Stimulated activated CD4-positive, alpha-beta T cell treated with anti-CD3 and anti-CD28 coated beads, Interleukin-2, amount 100 ng/mL, for 24 hours (primary cell): ENCODE measurements at places on chromosomes 3 and 15.

GRCh38 chr3:51384055-51384725, 901 bp upstream of the MANF start:
- no peak for DNase-seq

- no peak for DNase-seq
Measured at GRCh38 chr3:145906755-145907154, 254.2 kb downstream of the PLOD2 start.

GRCh38 chr3:10846657-10846975, 30.6 kb downstream of the SLC6A11 start:
- no peak for DNase-seq

- DNase-seq, result no peak
Measured at GRCh38 chr3:59774000-59774399, 724.2 kb upstream of the CFAP20DC start.

DNA sequence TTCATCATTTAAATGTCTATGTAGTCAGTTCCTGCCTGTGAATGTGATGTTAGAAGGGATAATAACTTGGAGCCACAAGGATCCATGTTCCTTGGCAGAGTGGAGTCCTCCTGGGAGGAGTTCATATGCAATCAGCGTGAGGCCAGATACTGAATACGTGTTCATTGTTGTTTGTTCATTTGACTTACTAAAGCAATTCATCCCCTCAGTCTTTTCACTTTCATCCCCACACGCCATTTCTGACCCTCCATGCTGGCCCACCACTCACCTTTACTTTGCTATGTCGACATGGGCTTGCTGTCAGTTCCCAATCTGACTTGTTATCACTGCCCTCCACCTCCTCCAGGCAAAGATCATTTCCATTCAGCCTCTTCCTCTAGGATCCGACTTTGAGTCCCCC, 91.8 kb downstream of the SSR3 start:
- DNase-seq, result no peak

GRCh38 chr3:137852391-137852830, 88.3 kb downstream of the SOX14 start:
- no peak for DNase-seq

DNA sequence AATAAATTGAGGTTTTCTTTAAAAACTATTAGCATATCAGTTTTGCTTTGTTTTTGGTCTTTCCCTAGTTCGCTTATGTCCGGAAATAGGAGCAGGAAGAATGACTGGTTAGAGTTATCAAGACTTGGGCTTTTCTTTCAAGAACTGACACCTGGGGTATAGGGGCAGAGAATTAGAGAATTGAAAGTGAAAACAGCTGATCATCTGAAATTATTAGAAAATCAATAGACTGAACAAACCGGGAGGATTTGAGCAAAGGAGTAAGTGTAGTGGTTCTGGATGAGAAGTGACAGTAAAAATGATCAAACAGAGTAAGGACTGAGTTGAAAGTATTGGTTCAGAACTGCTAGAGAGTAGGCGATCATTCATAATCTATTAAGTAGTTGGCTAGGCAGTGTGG, 6.0 kb downstream of the MINDY2 start:
- DNase-seq, result no peak
